Stimulated activated CD8-positive, alpha-beta memory T cell treated with anti-CD3 and anti-CD28 coated beads, Interleukin-7, amount 100 ng/mL, for 48 hours (primary cell): ENCODE measurements at places on chromosomes 1 and 21.
A peak's percentile ranks its signal among the peaks of the same experiment; 100 is the strongest.

GRCh38 chr1:19678493-19678892, 13.8 kb downstream of the HTR6 start:
- no peak for DNase-seq

- no peak for DNase-seq
These were observed 721 bp upstream of the LCE1B start for GRCh38 chr1:152811050-152811449.

DNA sequence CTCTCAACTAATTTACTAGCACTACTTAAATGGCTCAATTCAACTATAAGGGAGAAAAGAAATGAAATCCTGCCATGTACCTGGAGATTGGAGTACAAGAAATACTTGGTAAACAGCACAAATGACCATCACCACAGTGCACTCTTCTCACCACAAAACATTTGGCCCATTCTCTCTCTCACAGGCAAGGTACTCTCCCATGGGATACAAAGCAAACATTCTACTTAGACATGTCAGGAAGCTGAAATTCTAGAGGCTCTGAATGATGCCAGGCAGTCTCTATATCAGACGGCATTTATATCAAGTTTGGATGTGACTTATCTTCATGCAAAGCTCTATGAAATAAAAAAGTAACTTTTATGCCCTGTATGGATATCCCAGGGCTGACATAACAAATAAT, 72.5 kb downstream of the DPT start:
- no peak for DNase-seq

GRCh38 chr1:246454655-246455054, 52.4 kb downstream of the SMYD3 start:
- DNase-seq = no peak

DNA sequence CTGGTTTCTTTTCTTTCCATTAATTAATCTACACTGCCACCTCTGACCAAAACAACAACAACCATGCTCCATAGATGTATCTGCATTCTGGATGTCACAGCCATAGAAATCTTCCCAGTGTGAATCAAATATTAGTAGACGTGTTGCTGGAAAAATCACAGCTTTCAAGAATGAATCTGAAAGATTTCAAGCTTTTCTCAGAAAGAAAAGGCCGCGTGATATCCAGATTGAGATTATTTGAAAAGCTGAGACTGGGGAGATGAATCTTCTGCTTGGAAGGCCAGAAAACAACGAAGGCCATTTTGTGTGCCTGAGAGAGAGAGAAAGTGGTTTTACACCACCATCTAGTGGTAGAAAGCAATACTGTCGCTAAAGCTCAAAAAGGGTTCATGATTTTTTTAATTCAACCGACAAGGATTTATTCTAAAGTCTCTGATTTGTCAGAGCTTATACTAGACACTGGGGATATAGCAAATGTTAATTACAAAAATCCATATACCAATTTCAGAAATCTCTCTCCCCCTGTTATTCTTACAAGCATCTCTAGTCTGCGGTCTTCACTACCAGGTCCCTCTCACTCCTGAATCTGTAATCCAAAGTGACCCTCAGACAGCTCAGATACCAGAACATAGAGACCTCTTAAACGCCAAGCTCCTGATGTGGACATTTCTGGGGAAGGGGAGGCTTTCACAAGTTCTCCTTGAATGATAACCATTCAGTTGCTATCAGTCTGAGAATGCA, 87.5 kb upstream of the SGIP1 start:
- DNase-seq = no peak

DNA sequence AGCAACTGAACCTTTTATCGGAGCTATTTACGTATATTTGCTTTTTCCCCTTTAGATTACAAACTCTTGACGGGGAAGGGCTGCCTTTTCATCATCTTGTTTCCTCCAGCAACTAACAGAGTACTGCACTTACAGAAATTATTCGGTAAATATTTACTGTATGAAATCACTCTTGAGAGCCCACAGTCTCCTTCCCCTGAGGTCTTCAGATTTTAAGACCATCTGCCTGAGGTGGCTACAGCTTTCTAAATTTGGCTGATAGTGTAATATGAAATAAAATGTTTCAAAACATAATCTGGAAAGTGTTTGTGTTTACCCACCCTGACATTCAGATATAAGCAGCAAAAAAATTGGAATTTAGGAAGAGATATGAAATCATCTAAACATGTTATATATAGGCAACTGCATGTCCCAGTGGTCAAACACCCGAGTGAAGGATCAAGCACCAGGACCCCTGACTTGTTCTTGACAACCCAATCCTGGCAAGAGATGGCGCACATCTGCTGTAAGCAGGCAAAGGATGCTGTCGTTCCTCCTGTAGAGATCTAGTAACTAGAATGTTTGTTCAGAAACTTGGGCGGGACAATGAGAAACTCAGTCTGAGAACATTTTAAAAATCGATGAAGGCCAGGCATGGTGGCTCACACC, 60.9 kb downstream of the SIPA1L2 start:
- DNase-seq = no peak

DNA sequence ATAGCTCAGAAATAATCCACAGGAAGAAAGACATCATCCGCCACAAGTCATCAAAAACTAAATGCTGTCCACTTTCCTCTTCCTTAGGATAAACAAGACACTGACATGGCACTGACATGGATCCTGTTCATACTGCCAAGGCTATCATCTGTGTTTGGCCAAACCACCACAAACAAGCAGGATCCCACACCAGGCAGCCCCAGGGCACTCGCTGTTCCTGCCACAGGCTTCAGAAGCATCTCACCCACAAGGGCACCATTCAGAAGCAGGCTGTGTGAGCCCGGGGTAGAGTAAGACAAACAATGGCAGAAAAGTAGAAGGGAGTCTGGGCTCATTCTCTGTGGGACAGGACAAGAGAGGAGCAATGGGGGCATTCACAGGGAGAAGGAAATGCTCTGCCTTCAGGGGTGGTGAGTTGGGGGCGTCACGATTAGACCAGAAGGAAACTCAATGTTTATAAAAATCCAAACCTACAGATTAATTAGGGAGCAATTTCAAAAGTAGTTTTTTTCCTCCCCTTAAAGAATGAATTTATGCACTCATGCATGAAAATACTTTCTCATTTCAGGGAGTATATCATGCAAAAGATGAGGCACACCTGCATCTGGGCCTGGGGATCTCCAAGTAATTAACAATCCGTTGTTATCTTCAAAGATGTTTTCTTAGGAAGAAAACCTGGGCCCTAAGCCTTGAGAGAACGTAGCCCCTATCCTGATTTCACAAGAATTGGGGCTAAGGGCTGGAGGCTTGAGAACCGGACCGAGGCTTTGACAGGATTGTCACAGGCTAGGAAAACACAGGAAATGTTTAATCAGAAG, 43.3 kb upstream of the ATP1A1 start:
- DNase-seq = no peak

GRCh38 chr1:202129453-202130296, 7.0 kb downstream of the GPR37L1 start:
- no peak for DNase-seq

- no peak for DNase-seq
These were observed 172.9 kb downstream of the SDCCAG8 start for GRCh38 chr1:243428617-243429342.

DNA sequence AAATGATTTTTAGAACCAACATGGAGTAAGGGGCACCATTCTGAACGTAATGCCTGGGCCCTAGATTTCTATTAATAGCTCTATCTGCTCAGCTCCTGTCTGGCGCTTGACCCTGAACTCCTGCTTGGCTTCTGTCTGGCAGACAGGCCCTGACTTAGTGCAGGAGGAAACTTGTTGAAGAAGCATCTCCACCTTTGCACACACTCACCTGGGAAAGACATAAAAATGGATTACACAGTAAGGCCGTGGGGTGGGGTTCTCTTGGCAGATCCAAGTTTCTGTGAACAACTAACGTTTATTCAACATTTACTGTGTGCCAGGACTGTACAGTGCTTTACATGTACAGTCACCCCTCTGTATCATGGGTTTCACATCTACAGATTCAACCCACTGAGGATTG, 62.1 kb upstream of the CNIH3 start:
- no peak for DNase-seq

GRCh38 chr1:59150577-59151386, 146.1 kb upstream of the FGGY start:
- no peak for DNase-seq

GRCh38 chr1:51569284-51570062, 47.4 kb upstream of the OSBPL9 start:
- DNase-seq = no peak

GRCh38 chr1:207828485-207829158, 76.8 kb downstream of the CD46 start:
- DNase-seq = no peak

DNA sequence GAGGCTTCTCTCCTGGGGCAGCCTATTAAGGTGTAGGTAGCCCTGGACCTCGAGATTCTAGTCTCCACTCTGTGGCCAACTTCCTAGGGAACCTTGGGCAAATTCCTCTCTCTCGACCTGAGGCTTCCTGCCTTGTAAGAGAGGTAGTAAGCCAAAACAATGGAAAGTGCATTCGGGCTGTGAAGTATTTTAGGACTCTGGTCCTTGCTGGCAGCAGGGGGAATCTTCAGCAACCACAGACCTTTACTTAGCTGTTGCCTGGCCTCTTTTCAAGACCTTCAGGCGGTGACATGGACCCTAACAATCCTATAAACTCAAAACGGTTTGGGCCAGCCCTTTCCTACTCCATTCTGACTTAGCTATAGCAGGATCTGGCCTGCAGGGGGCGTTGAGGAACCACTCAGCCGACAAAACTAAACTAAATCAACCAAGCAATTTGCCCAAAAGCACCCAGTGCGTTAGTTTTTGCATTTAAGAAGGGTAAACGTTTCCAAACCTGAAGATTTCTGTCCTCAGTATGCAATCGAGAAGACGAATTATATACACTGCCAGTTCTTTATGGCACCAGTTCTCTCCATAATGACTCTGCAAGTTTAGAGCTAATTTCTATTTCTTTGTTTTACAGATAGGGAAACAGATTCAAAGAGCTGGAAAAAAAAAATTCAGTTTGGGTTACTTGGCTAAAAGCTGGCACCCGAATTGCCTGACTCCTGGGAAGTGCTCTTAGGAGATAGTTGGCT, 10.9 kb upstream of the SESN2 start:
- DNase-seq = peak; percentile 49

- DNase-seq = no peak
These were observed 25.0 kb upstream of the EIF4G3 start for GRCh38 chr1:21201650-21202049.

DNA sequence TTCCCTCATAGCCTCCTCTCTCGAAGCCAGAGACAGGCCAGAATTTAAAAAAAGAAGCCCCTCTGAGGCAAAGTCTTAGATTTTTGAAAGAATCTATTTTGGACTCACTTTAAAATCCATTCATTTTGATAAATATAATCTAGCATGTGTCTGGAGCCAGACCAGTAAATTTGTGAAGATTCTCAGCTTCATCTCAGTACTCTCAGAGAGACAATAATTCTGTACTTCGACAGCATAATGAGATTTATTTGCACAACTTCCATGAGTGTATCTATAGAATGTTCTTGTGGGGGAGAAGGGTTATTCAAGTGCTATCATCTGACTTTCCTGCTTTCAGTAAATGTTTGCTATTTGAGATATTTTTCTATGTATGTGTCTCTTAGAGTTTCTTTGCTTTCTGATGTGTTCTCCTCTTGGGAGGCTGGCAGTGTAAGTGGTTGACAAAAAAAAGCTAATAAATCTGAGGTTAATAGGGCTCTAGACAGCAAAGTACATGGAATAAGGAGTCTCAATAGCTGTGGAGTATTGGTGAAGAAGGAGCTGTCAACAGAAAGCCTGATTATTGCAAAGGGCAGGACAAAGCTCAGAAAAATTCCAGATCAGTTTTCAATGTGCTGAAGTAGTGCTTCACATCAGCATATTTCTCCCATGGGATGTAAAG, 223.0 kb downstream of the PTBP2 start:
- no peak for DNase-seq

DNA sequence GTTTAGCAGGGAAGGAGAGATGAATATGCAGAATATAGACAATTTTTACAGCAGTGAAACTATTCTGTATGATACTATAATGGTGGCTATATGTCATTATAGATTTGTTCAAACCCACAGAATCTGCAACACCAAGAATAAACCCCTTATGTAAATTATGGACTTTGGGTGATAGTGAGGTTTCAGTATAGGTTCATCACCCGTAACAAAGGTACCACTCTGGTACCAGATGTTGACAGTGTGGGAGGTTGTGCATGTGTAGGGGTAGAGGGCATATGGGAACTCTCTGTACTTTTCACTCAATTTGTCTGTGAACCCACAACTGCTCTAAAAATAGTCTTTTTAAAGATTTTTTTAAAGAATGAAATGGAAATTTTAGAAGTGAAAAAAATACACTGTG, 29.9 kb upstream of the PRDX6 start:
- no peak for DNase-seq

DNA sequence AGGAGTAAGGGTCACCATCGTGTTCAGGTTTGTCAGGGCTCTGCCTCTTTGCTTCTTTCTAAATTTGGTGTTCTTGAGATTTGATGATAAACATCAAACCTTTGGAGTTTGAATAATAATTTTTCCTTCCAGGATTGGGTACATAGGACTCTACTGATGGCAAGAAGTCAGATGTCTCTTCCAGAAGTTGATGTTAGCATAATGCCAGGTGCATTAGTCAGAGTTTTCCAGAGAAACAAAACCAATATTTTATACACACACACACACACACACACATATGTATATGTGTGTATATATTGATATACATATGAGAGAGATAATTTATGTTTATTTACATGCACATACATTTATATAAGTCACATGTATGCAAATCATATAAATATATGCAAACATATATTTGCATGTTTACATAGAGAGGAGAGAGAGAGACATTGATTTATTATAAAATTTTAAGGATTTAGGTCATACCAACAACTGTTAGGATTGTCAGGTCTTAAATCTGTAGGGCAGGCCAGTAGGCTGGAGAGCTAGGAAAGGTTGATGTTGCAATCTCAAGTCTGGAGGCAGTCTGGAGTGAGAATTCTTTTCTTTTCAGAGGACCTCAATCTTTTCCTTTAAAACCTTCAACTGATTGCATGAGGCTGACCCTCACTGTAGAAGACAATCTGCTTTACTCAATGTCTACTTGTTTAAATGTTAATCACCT, 199.2 kb downstream of the HLX start:
- no peak for DNase-seq

- DNase-seq = no peak
These were observed 76.4 kb upstream of the ZBTB18 start for GRCh38 chr1:243974451-243975292.

GRCh38 chr1:197305925-197306324, 37.9 kb downstream of the CRB1 start:
- no peak for DNase-seq
